ENCODE measurements at places on chromosomes 11 and 22.

DNA sequence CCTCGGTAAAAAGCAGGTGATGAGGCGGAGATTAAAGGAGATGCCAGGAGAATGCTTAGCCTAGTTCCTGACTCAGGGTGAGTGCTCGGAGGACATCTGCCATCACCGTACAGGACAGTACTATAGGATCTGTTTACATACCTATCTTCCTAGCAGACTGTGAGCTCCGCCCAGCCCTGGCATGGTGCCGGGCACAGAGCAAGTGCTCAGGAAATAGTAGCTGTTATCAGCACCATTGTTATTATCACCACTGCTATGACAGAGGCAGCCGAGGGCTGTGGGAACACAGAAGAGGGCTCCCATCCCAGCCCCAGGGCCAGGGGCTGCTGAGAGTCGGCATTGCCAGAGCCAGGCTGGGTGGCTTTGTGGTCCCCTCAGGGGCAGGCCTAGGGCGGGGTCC lies 642 bp upstream of the SEPTIN3 start:
- no peak for DNase-seq

DNA sequence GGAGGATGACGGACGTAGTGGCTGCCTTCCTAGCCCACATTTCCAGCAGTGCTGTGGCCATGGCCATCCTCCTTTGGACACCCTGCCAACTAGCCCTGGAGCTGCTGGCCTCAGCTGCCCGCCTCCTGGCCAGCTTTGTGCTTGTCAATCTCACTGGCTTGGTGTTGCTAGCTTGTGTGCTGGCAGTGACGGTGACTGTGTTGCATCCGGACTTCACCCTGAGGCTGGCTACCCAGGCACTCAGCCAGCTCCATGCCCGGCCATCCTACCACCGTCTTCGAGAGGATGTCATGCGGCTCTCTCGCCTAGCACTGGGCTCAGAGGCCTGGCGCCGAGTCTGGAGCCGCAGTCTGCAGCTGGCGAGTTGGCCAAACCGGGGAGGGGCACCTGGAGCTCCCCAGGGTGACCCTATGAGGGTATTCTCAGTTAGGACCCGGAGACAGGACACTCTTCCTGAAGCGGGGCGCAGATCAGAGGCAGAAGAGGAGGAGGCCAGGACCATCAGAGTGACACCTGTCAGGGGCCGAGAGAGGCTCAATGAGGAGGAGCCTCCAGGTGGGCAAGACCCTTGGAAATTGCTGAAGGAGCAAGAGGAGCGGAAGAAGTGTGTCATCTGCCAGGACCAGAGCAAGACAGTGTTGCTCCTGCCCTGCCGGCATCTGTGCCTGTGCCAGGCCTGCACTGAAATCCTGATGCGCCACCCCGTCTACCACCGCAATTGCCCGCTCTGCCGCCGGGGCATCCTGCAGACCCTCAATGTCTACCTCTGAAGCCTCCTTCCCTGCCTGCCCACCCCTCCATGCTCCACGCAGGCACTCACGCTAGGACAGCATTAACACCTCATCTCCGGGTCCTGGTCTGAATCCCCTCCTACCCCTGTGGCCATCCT lies 1.6 kb downstream of the RNF26 start:
- DNase-seq: no peak

DNA sequence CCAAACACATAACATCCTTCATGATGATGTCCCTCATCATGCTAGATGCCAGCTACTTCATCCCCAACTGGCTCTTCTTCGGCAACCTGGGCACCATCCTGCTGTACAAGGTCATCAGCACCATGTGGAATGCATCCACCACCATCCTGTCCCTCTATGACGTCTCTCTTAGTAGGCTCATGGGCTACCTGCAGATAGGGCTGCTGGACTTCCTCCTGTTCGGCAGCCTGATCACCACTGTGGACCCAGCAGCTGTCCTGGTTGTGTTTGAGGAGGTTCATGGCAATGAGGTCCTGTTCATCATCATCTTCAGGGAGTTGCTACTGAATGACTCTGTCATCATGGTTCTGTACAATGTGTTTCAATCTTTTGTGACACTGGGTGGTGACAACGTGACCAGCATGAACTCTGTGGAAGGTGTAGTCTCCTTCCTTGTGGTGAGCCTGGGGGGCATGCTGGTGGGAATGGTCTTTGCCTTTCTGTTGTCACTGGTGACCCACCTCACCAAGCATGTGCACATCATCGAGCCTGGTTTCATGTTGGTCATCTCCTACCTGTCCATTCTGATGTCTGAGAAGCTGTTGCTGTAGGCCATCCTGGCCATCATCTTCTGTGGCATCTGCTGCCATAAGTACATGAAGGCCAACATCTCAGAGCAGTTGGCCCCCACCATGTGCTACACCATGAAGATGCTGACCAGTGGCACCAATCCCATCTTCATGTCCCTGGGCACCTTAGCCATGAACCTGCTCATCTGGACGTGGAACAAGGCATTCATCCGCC lies 120.7 kb upstream of the SERPIND1 start:
- no peak for DNase-seq

GRCh38 chr11:17389211-17389956 lies 925 bp upstream of the KCNJ11 start:
- peak; percentile 87 for DNase-seq

- DNase-seq: peak; percentile 91
These were observed 63.0 kb downstream of the GAB2 start for GRCh38 chr11:78354408-78355308.

- no peak for DNase-seq
These were observed 101.7 kb upstream of the PRR5 start for GRCh38 chr22:44600207-44600785.

GRCh38 chr11:3835751-3836150 lies 5.0 kb downstream of the RHOG start:
- DNase-seq: no peak

DNA sequence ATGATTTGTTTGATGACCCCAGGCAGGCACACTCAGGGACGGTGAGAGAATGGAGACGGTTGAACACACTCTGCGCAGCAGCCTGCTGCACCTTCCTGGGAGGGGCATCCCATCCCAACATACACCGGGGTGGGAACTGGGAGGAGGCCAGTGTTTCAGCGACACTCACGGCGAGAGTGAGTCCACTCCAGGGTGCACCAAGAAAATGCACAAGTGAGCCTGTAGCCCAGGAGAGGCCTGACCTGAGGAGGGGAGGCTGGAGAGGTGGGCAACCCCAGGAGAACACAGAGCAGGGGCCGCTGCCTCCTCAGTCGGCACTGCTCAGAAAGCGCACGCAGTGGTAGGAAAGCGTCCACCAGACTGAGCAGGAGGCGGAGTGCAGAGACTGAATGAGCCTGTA lies 54.5 kb downstream of the IGF2 start:
- no peak for DNase-seq

- no peak for DNase-seq
These were observed 32.1 kb upstream of the GNB1L start for GRCh38 chr22:19886605-19887255.

All from NCI-H2081 (cell line).